ENCODE measurements at places on chromosomes 13 and 19.

GRCh38 chr13:57045826-57046546 lies 94.7 kb upstream of the PRR20A start:
- no peaks in the 10 kb centered on the region for H3K4me1 ChIP-seq
- H3K36me3 ChIP-seq, result no peaks in the 10 kb centered on the region
- no peak for DNase-seq
- no peaks in the 10 kb centered on the region for H3K27me3 ChIP-seq
- H3K27ac ChIP-seq, result no peak overlapping the region
- H3K4me3 ChIP-seq, result no peak overlapping the region

- H3K27ac ChIP-seq, result no peak overlapping the region
- peaks cover 3% of the 10 kb centered on the region for H3K36me3 ChIP-seq
- H3K4me3 ChIP-seq, result peak overlapping the region; percentile 56
- H3K4me1 ChIP-seq, result peaks cover 30% of the 10 kb centered on the region
- peaks cover 30% of the 10 kb centered on the region for H3K27me3 ChIP-seq
Observed at GRCh38 chr19:38389101-38389925, 816 bp downstream of the SPRED3 start.

DNA sequence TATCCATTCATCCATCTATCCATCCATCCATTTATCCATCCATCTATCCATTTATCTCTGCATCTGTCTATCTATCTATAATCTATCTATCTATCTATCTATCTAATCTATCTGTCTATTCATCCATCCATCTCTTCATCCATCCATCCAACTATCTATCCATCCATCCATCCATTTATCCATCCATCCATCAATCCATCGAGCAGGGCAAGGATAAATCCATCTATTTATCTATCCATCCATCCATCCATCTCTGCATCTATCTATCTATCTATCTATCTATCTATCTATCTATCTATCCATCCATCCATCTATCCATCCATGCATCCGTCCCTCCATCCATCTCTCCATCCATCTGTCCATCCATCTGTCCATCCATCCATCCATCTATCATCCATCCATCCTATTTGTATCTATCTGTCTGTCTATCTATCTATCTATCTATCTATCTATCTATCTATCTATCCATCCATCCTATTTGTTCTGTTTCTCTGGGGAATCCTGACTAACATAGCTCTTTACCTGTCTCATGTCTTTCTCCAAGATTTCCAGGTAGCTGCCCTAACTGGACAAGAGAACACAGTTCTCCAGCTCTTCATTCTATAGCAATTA lies 198.1 kb downstream of the FOXO1 start:
- H3K36me3 ChIP-seq, result no peaks in the 10 kb centered on the region
- H3K27me3 ChIP-seq, result no peaks in the 10 kb centered on the region
- no peak overlapping the region for H3K27ac ChIP-seq
- peaks cover 31% of the 10 kb centered on the region for H3K4me1 ChIP-seq

DNA sequence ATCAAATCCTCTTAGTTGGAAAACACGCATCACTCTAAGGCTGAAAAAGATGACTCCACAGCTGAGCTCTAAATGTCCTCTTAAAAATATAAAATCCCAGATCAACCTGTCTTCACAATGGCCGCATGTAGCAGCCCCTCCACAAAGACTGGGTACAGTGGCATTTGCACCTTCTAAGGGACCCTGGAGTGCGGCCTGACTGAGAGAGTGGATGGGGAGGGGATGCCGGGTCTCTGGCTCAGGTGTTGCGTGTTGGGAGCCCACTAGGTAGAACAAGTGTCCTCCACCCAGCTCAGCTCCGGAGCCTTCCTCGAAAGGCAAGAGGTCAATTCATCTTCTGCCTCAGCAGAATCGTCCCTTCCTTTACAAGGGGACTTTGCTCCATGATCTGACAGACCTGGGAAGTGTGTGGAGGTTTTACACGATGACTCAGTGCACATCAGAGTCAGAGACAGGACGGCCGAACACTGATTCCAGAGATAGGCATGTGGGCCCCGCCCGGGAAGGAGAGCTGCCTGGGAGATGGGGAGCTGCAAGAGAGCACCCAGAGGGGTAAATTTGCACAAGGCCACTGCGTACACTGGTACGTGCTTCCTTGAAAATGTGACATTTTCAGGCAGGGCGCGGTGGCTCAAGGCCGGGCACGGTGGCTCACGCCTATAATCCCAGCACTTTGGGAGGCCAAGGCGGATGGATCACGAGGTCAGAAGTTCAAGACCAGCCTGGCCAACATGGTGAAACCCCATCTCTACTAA lies 23.5 kb upstream of the SLC15A1 start:
- H3K4me1 ChIP-seq, result no peaks in the 10 kb centered on the region
- peaks cover 9% of the 10 kb centered on the region for H3K27me3 ChIP-seq
- DNase-seq, result no peak

DNA sequence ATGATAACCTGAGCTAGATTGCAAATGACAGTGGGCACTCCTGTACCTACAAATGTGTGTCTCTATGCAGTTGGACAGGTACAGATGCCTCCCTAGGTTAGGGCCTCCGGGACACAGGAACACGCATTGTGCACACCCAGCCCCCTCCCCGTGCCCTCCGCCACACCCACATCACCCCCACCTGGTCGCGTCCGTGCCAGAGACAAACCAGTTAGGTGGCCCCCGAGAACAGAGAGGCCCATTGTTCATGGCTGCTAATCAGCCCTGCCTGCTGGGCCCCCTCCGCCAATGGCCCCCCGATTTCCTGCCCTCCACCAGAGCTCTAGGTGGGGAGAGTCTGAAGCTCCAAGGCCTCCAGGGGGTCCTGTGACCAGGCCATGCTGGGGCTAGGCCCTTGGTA lies 13.7 kb downstream of the NRTN start:
- H3K27ac ChIP-seq, result no peak overlapping the region
- peaks cover 4% of the 10 kb centered on the region for H3K27me3 ChIP-seq
- no peaks in the 10 kb centered on the region for H3K36me3 ChIP-seq
- H3K4me1 ChIP-seq, result no peaks in the 10 kb centered on the region

DNA sequence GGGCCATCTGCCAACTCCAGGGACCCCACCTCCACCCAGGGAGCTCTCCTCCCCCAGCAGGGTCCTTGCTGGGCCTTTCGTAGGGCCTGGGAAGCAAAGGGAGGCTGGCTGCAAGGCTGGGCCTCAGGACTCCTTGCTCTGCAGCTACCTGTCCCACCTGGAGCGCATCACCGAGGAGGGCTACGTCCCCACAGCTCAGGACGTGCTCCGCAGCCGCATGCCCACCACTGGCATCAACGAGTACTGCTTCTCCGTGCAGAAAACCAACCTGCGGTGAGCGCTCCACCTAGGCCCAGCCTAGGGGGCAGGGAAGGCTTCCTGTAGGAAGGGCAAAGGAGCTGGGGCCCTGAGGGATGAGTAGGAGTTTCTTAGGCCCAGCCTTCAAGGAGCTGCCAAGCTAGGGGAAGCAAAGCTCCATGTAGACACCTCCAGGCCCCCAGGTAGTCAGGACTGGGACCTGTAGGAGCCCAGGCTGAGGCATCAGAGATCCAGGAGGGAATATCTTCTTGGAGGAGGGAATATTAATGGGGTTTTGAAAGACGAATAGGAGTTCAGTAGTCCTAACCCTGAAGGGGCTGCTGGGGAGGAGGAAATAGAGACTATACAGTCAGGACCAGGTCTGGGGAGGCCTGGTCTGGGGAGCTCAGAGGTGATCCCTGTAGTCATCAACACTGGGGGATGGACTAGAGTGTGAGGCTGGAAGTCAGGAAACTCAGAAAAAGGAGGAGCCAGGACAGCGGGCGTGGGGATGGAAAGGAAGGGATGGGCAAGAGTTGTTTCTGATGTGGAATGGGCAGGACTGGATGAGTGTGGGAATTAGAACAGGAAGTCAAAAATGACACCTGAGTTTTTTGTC lies 16.0 kb downstream of the GNA15 start:
- no peaks in the 10 kb centered on the region for H3K36me3 ChIP-seq
- no peak overlapping the region for H3K4me3 ChIP-seq

DNA sequence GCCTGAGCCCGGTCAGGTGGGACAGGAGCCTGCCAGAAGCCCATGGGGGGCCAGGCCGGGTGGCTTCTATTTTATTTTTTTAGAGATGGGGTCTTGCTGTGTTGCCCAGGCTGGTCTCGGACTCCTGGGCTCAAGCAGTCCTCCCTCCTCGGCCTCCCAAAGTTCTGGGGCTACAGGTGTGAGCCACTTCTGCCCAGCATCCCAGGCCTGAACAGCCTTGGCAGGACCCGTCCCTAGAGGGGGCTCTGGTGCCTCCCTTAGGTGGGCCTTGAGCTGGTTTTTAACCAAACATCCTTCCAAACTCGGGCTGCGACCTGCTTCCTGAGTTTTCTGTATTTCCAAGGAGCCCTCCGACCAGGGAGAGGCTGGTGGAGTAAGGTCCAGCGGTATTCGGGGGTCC lies 10.5 kb downstream of the COMP start:
- H3K4me1 ChIP-seq, result peaks cover 11% of the 10 kb centered on the region
- H3K4me3 ChIP-seq, result no peak overlapping the region
- H3K27ac ChIP-seq, result no peak overlapping the region
- DNase-seq, result no peak
- H3K27me3 ChIP-seq, result peaks cover 13% of the 10 kb centered on the region
- H3K36me3 ChIP-seq, result peaks cover 2% of the 10 kb centered on the region

GRCh38 chr13:111027458-111028439 lies 87.4 kb upstream of the ARHGEF7 start:
- H3K4me3 ChIP-seq, result no peak overlapping the region
- no peaks in the 10 kb centered on the region for H3K36me3 ChIP-seq
- DNase-seq, result no peak
- H3K4me1 ChIP-seq, result no peaks in the 10 kb centered on the region

DNA sequence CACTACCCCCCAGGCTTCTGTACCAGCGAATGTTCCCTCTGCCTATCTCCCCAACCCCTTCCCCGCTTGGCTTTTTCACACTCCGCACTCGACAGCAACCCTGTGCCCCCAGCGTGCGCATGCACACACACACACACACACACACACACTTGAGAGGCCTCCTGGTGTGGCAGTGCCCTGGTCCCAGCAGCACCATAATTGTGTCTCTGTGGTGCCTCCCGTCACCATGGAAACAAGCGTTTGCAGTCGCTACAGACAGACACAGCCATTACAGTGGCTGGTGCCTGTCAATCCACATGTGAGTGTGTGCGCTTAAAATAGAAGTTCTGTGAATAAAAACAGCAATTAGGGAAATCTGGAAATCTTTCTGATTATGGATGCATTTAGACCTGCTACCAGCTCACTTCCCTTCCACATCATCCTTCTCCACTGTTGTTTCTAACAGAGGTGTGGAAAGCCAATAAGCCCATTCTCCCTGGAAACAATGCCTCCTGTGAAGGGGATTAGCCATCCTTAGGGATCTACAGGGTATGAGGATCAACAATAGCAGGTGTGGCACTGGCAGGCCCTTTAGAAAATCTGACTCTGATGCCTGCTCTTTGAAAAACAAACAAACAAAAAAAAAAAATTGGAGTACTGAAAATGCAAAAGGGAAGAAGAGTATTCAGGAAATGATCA lies 146.3 kb downstream of the DCLK1 start:
- no peak overlapping the region for H3K27ac ChIP-seq
- no peak for DNase-seq
- H3K36me3 ChIP-seq, result no peaks in the 10 kb centered on the region
- no peaks in the 10 kb centered on the region for H3K27me3 ChIP-seq

DNA sequence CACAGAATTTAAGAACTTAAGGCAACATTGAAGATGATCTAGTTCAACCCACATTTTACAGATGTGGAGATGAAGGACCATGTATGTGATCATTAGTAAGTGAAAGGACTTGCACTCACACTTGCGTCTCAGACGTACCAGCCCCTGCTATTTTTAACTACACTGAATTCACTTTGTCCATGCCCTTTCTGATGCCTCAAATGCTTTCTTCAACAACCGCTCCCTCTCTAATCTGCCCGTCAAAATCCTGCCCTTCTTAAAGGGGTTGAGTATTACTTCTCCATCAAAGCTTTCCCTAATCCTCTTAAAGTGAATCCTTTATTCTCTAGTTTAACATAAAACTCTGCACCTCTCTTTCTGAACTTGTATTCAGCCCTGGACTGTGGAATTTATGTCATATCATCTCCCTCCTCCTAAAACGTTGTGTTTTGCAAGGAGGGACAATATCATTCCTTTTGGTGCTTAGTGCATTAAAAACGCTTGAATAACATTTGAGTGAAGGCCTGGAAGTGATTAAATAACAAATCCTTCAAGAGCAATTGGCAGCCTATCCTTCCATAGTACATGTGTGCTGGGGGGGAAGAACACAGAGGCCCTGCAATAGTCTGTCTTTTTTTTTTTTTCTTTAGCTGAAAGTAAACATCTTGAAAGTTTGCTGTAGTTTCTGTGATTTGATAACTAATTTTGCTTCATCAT lies 493.3 kb downstream of the LMO7 start:
- H3K4me3 ChIP-seq, result no peak overlapping the region
- no peaks in the 10 kb centered on the region for H3K36me3 ChIP-seq
- H3K27ac ChIP-seq, result no peak overlapping the region
- no peak for DNase-seq
- no peaks in the 10 kb centered on the region for H3K4me1 ChIP-seq
- no peaks in the 10 kb centered on the region for H3K27me3 ChIP-seq

DNA sequence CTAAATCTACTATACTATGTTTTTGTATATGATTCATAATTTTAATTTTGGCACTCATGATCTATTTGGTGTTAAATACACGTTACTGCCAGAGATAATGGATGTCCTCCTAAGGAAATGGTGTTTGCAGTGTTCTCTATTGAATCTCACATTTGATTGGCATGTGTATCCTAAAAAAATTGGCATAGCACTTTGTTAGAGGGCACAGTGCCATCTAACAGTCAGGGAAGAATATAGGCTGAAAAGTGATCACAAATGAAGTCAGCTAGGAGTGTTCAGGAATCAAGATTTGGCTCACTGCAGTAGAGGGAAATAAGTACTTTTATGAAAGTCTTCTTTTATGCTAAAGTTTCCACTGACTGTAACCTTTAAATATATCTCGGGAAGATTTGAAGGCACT lies 624.6 kb downstream of the GPC6 start:
- no peaks in the 10 kb centered on the region for H3K27me3 ChIP-seq
- H3K36me3 ChIP-seq, result no peaks in the 10 kb centered on the region
- no peak overlapping the region for H3K4me3 ChIP-seq
- no peaks in the 10 kb centered on the region for H3K4me1 ChIP-seq

- H3K4me3 ChIP-seq, result peak within 1 kb of the TSS; percentile 89
- H3K27ac ChIP-seq, result peak within 1 kb of the TSS; percentile 38
- H3K27me3 ChIP-seq, result peaks cover 32% of the 10 kb centered on the region
- peaks cover 31% of the 10 kb centered on the region for H3K4me1 ChIP-seq
- no peaks in the 10 kb centered on the region for H3K36me3 ChIP-seq
- DNase-seq, result peak; percentile 68
Observed at GRCh38 chr19:44845612-44846454, at the start of gene NECTIN2. TSS of gene NECTIN2 (plus strand) at chr19:44846297. CDS start at chr19:44846526, 229 bp downstream.

- H3K27ac ChIP-seq, result no peak overlapping the region
- no peak for DNase-seq
- no peaks in the 10 kb centered on the region for H3K27me3 ChIP-seq
- no peak overlapping the region for H3K4me3 ChIP-seq
- peaks cover 19% of the 10 kb centered on the region for H3K36me3 ChIP-seq
- peaks cover 29% of the 10 kb centered on the region for H3K4me1 ChIP-seq
Observed at GRCh38 chr13:52447354-52447753, 3.1 kb downstream of the VPS36 start.

- DNase-seq, result no peak
- H3K4me3 ChIP-seq, result no peak overlapping the region
- H3K27ac ChIP-seq, result peak overlapping the region; percentile 36
- peaks cover 23% of the 10 kb centered on the region for H3K4me1 ChIP-seq
- no peaks in the 10 kb centered on the region for H3K27me3 ChIP-seq
- peaks cover 4% of the 10 kb centered on the region for H3K36me3 ChIP-seq
Observed at GRCh38 chr19:41377977-41378709, 1.8 kb downstream of the TMEM91 start.
